ENCODE measurements at places on chromosomes 7 and 10. TPM values are rescaled to one million over a fixed set of nuclear protein-coding genes. Genes with fewer than 3 reads are reported as not detected.

The IFIT1B gene
- not detected for total RNA-seq

DNA sequence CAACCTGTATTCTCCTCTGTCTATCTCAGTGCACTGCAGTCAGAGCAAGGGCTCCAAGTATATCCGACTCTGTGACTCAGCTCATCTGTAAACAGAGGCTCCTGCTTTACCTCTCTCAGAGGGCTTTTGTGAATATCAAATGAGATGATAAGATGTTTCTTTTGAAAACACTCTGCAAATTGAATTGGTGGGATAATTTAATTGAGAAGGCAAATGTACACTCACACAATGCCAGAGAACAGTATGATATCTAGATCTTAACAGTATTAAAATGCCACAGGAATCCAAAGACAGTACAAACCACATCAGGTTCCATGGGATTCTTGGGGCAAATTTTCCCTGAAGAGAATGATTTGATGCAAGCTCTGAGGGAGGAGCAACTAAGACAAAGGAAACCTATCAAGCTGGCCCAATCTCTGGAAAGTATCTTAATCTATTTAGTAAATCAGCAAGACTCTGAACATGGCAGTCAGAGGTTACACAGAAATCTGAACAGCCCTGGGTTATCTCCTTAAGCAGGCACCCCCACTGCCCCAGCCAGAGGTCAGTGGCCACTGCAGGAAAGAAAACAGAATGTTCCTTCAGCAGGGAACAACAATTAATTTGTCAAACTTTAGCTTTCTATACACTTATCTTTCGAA, 45.9 kb downstream of the DOCK4 start:
- DNase-seq, result no peak

- no peak for DNase-seq
Observed at GRCh38 chr10:50293513-50294313, 42.4 kb upstream of the ASAH2 start.

The GRM8 gene
- not detected for total RNA-seq

The CTAGE6 gene
- 0.94 TPM for total RNA-seq

DNA sequence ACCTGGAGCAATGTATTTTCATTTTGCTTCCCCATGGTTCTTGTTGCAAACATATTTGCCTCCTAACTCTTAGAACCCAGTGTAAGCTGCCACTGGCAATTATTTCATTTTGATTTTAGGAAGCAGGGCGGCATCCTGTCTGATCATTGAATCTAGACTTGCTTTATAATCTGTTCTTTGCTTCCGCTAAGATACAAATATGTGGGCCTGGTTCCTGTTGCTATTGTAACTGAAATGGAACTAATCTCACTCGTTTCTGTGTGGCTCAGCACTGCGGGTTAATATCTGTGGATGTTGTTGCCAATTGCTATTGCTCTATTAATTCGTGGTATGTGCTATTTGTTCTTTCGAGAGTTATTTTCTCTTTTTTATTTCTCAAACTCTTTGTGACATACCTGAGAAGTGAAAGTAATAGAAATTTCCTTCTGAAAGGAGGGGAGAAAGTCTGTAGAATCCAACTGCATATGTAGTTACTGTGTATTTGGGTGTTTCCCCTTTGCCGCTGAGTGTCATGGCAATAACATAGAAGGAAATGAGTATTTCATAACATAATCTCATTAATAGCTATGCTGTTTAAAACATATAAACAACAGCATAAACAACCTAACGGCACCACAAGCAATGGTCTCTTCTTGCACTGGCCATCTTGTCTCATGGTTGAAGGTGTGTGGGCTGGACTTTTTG, 62.4 kb downstream of the FZD1 start:
- no peak for DNase-seq

GRCh38 chr7:151762583-151763245, 114.2 kb downstream of the PRKAG2 start:
- no peak for DNase-seq

- no peak for DNase-seq
Observed at GRCh38 chr10:123377883-123378282, 223.7 kb downstream of the BUB3 start.

DNA sequence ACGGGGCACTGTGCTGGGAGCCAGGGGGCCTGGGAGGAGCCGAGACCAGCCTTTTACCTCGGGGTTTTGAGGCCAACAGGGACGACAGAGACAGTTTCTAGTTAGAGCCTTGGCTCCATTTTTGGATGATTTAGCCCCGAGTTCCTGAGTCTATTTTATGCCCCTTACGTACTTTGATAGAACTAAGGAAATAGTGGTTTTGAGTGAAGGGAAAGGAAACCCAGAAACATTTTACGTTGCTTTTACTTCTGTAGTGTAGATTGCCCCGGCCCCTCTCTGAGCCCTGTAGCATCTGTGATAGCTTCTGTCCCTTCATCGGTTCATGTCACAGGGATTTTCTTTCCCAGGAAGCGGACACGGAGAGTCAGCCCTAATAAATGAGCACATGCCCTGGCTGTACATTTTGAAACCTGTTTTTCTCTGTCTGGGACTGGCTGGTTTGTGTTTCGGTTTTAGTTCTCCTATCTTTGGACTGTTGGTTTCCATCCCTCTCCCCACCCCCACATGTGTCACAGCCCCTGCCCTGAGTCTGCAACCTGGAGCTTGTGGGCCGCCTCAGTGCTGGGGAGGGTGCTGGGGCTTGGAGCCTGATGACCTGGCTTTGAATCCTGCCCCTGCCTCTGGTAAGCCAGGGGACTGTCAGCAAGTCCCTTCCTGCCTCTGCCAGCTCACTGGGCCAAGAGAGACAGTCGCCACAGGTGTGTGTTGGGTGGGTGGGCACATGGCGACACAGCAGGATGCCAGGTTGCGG, 6.9 kb upstream of the ORAI2 start:
- DNase-seq, result peak; percentile 91

GRCh38 chr10:125415964-125416363, 255.6 kb upstream of the CTBP2 start:
- no peak for DNase-seq

The CDK1 gene
- total RNA-seq, result 88.5 TPM

The CDC123 gene
- 129 TPM for total RNA-seq

DNA sequence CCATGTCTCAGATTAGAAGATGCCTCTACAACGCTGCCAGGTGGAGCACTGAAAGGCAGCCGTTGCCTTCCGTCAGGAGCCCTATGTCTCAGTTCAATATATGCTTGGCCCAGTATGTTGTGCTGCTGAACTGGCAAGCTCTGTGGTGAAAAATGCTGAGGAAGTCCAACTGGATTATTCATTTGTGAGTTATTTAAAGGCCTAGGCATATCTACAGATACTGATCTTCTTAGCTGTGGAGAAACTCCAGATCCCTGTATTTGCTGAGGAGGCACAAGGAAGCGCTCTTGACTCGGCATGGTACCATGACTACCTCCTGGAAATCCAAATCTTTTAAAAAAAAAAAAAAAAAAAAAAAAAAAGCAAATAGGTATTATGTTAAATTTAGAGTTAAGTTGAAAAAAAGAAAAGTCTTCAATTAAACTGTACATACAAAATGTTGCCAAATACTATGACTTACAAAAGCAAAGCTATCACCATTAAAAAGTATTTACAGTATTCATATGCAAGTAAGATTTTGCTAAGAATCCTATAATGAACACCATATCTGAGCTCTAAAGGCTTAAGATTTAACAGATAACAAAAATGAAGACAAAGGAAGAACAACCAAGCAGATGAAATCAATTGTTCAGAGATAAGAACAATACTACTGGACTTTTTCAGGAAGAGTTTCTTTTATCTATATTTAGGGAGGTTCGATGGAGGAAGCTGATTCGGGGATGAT, 152.4 kb downstream of the GALNT11 start:
- DNase-seq, result no peak

DNA sequence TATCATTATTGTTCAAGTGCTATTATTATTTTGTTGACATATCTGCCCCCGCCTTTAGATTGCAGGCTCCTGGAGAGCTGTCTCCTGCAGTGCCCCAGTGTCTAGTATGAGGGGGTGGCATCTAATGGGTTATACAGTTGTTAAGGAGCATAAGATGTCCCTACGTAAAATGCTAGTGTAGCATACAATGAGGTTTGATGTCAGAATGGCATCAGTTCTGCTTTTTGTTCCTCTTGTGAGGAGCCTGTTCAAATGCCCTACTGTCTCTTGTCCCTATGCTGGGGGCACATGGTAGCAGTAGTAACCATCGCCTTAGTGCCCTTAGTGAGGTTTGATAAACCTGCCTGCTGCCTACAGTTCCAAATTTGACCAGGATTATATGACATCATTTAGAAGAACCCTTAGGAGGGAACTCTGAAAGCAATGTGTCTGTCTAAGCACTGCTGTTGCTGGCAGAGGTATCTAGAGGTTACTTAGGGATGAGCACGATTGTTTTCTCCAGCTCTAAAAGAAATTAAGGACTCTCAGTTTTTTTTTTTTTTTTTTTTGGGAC, 9.7 kb downstream of the CREM start:
- DNase-seq, result no peak

DNA sequence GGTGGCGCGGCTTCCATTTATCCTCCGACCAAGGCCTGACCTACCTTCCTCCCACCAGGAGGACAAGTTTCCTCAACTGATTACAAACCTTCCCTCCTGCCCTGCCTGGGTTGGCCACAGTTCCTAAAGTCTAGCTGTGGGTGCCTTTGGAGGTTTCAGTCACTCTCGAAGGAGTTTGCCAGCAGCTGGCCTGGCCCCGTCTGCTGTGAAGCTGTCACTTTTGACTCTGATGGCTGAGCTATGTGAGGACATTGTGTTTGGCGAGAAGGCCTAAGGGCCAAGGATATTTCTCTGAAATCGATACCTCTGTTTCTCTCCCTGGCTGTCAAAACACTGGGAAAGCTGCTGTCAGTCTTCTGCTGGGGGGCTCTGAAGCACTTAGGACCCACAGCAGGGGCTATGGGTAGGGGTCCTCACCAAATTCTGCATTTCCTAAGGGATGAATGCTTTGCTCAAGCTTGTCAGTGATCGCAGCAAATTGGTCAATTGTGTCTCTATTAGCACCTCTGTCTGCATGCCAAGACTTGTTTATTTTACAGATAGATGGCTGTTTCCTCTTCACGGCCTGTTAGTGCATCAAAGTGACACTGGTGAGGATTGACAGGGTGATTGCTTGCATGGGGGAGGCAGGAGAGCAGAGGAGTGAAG, 31.9 kb upstream of the SAMD8 start:
- no peak for DNase-seq

The ZNF365 gene
- 0.32 TPM for total RNA-seq

- no peak for DNase-seq
Observed at GRCh38 chr10:59072038-59072437, 104.4 kb upstream of the PHYHIPL start.

The NME8 gene
- not detected for total RNA-seq

DNA sequence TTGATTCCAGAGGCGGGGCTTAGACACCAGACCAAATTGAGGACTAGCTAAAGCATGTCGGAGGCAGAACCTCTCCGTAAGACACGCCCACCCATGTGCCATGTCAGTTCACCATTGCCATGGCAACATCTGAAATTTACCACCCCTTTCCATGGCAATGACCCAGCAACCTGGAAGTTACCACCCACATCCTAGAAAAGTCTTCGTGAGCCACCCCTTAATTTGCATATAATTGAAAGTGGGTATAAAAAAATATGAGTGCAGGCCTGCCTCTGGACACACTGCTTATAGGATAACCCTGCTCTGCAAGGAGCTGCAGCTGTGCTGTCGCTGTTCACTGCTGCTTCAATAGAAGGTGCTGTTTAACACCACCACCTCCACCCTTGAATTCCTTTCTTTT, 28.0 kb downstream of the TMEM270 start:
- no peak for DNase-seq

The VAX1 gene
- not detected for total RNA-seq

The CFAP58 gene
- 0.60 TPM for total RNA-seq

GRCh38 chr10:76644476-76644875, 993.1 kb downstream of the KCNMA1 start:
- no peak for DNase-seq

DNA sequence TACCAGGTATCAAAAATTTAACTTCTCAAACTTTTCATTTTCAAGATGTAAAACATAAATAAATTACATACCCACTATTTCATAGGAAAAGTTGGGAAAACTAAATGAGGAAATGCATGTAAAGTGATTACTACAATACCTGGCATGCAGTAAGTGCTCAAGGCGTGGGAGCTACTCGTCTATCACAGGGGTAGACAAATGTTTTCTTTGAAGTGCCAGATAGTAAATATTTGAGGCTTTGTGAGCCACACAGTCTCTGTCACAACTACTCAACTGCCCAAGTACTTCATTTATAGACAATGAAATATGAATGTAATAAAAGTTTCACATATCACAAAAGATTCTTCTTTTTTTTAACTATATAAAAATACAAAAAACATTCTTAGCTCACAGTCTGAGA, 96.4 kb upstream of the PCGF5 start:
- DNase-seq, result no peak

DNA sequence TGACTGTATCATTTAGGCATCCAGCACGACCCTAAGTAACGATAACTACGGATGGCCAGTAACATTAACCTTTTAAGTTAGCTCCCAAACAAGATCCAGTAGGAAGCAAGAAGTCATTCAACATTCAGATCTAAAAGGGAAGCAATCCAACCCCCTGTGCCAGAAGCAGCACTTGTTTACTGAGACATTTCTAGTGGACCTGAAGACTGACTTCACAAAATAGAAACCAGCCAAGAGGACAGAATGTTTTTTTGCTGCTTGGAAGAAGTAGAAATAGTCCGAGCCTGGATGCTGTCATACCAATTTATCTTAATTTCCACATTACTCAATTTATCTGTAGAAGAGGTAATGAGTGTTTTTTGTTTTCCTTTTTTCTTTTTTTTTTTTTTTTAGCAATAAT, 88.0 kb upstream of the CTTNBP2 start:
- DNase-seq, result no peak

The SLC18A3 gene
- total RNA-seq, result not detected

- DNase-seq, result no peak
Observed at GRCh38 chr10:89297356-89297755, 4.5 kb upstream of the IFIT2 start.

The LHFPL3 gene
- not detected for total RNA-seq

The ADAMTS14 gene
- total RNA-seq, result not detected

- DNase-seq, result no peak
Observed at GRCh38 chr10:80288849-80289248, 609 bp downstream of the MAT1A start.

The ARMC3 gene
- not detected for total RNA-seq

GRCh38 chr7:42395607-42396006, 158.6 kb upstream of the GLI3 start:
- no peak for DNase-seq

GRCh38 chr7:29884399-29885272, 78.3 kb downstream of the WIPF3 start:
- DNase-seq, result peak; percentile 18

The GLCCI1 gene
- total RNA-seq, result 12.3 TPM

The POR gene
- total RNA-seq, result 24.9 TPM

The ORC5 gene
- 23.5 TPM for total RNA-seq

The CC2D2B gene
- not detected for total RNA-seq

GRCh38 chr10:123132576-123133477, 2.9 kb upstream of the HMX3 start:
- peak; percentile 94 for DNase-seq

The GIMAP1 gene
- 5.5 TPM for total RNA-seq

The AGAP3 gene
- total RNA-seq, result 29.4 TPM

The TYW1 gene
- total RNA-seq, result 13.1 TPM

GRCh38 chr10:17428351-17429097, 25.9 kb downstream of the ST8SIA6 start:
- DNase-seq, result peak; percentile 77

GRCh38 chr7:107115762-107116540, 52.9 kb upstream of the HBP1 start:
- no peak for DNase-seq

- no peak for DNase-seq
Observed at GRCh38 chr7:73856941-73857340, 4.0 kb upstream of the TMEM270 start.

Measured in activated CD4-positive, alpha-beta T cell treated with anti-CD3 and anti-CD28 coated beads for 36 hours (primary cell).